ENCODE measurements at places on chromosomes 2 and 18.
A peak's percentile ranks its signal among the peaks of the same experiment; 100 is the strongest.

- no peak for DNase-seq
Measured at GRCh38 chr18:50751490-50751889, 68.3 kb downstream of the MRO start.

- DNase-seq = peak; percentile 40
Measured at GRCh38 chr18:59357928-59358327, 1.1 kb downstream of the LMAN1 start.

- DNase-seq = peak; percentile 24
Measured at GRCh38 chr18:711657-712400, 601 bp downstream of the ENOSF1 start.

- no peak for DNase-seq
Measured at GRCh38 chr2:185578322-185578721, 160.3 kb upstream of the FSIP2 start.

GRCh38 chr18:30965237-30965636 is 77.3 kb downstream of the DSC3 start:
- no peak for DNase-seq

GRCh38 chr2:155151945-155152344 is 453.4 kb downstream of the KCNJ3 start:
- no peak for DNase-seq

DNA sequence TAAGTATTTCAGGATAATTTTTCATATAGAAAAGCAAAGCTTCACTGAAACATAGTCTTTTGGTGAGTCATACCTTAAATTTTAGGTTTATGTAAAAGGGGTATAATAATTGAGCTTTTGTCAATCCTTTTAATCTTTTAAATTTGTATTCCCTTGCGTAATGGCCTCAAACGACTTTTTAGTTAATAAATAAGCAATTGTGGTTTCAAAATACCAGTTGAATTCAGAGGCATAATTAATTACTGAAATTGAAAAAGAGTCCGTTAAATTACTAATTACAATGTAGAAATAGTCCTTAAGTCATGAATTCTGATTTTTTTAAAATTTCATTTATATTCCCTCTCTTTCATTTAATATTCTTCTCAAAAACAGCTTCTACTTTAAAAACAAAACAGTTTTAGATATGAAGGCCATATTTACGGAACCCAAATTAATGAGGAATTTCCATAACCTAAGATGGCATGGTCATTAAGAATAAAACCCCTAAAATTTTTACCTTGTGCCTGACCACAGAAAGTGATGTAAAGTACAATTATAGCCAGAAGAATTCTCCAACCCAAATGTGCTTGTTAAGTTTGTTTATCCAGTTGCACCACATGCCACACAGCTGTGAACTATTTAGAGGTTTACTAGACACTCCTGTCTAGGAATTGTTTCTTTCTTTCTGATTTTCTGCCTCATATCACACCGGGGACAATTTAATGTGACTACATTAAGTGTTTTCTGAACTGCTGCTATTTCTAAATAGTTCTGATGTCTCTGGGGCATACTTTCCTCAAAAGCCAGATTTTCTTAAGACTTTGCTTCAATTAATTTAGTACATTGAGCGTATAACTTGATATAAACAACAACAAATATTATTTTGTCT is 60.7 kb upstream of the ITGA4 start:
- DNase-seq = no peak

GRCh38 chr2:41735476-41735875 is 312.3 kb upstream of the PKDCC start:
- no peak for DNase-seq

- DNase-seq = peak; percentile 59
Measured at GRCh38 chr2:163348857-163349380, 386.9 kb downstream of the FIGN start.

- no peak for DNase-seq
Measured at GRCh38 chr2:111216811-111217652, 96.3 kb downstream of the BCL2L11 start.

- DNase-seq = no peak
Measured at GRCh38 chr2:48253301-48253700, 276.7 kb upstream of the STON1 start.

DNA sequence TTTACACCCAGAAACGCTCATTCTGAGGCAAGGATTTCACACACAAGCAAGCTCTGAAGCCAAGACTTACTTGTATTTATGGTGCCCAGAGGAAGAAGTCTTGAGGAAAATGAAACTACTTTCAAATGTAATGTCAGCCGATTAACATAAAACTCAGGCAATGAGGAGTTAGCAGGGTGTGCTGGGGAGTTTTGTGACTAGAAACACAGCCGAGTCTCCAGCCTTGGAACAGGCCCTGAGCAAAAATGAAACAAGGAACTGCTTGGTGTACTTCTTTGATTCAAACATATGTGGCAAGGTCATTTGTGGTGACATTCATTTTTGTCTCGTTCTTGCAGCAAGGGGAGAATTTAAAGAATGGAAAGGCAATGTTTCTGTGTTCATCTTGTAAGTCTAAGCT is 4.5 kb downstream of the DYTN start:
- DNase-seq = no peak

Measured in pulmonary artery endothelial cell (primary cell).